Myometrial cell (primary cell): ENCODE measurements at places on chromosomes 12 and 14. TPM values are rescaled to one million over a fixed set of nuclear protein-coding genes. Genes with fewer than 3 reads are reported as not detected.

Gene NUP37
- 70.3 and 78.2 TPM in 2 replicates for total RNA-seq

Gene HOXC4
- total RNA-seq: 0.58 TPM in 1 of 2 replicates, not detected in the other

Gene C1S
- 70.9 and 75.1 TPM in 2 replicates for total RNA-seq

Gene MMP19
- 35.8 and 37.5 TPM in 2 replicates for total RNA-seq

Gene KRT72
- total RNA-seq: not detected in 2 replicates

Gene HELB
- 1.6 and 6.6 TPM in 2 replicates for total RNA-seq

Gene FAR2
- total RNA-seq: 3.2 and 8.7 TPM in 2 replicates

Gene FANCM
- total RNA-seq: 4.9 and 8.0 TPM in 2 replicates

Gene MANSC4
- total RNA-seq: not detected in 2 replicates

Gene PRPH
- not detected in 2 replicates for total RNA-seq

Gene KRT6C
- not detected in 2 replicates for total RNA-seq

Gene GRIN2B
- not detected in 2 replicates for total RNA-seq

Gene OR4E2
- not detected in 2 replicates for total RNA-seq

Gene OTOGL
- 0.29 TPM in 1 of 2 replicates, not detected in the other for total RNA-seq

Gene MEG3
- total RNA-seq: 53.3 and 73.5 TPM in 2 replicates

Gene CFAP251
- 2.0 and 6.2 TPM in 2 replicates for total RNA-seq
